ENCODE measurements at places on chromosomes 3 and 15.

- no peak for DNase-seq
Measured at GRCh38 chr3:171871392-171872274, 28.5 kb downstream of the TMEM212 start.

DNA sequence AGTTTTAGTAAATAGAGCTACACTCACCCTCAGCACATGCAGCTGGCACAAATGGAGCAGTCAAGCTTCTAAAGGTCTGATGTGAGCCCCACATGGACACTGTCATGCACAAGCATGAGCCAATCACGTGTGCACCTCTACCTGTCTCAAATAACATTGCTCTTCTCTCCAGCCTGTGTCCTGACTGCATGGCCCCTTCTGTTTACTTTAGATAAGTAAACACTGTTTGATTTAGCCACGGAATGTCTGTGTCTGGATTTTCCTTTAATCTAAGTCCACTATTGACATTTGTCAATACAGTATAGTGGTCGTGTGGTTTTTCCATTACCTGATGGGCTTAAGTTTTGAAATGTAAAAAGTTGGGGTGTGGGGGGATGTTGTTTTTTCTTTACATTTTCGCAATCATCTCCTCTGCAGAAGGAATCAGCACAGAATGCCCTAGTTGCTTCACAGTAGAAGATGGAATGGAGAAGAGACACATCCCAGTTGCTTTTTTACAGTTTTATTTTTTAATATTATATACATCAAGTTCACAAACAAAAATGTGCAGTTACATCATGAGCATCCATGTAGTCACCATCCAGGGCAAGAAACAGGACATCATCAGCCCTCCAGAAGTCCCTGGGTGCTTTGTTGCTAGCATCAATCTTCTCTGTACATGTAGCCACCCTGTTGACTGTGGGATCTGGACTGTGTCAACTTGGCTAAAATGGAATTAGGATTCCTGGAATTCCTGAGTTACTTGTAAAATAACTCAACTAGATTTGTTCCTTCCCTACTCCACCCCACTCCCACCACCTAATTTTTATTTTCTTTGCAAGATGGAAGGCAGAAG lies 146.1 kb downstream of the UACA start:
- DNase-seq: no peak

DNA sequence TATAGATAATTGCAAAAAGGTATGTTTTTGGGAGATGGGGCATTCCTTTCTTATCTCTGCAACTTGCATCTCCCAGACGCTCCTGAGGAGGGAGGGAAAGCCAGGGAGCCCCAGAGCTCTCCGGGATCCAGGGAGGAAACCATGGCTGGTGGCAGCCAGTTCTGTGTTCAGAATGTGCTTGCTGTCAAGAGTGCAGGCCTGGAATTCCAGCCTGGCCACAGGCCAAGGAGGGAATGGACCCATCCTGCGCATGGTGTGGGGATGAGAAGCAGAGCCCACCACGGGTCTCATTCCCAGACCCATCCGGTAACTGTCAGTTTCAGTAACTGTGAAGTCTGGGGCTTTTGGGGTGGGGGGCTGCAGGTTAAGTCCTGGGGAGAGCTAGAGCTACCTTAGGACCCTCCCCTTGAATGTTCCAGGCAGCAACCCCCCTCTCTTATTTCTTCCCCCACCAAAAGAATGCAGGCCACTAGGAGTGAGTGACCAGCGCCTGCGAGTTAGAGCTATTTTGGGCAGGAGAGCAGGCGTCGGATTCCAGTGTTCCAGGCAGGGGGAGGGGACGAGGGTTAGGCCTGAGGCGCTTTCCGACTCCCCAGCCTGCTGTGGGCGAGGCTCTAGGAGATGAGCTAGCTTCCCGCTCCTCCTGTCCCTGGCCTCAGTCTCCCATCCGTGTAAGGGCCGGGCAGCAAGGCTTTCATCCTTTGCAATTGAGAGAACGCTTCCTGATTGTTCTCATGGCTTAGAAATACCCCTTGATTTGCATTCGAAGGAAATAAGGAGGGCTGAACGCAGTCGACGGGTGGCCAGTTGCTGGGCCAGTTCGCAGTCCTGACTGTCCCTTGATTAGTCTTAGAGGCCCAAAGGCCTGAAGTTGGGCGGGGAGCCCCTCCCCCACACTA lies 781 bp upstream of the DAG1 start:
- DNase-seq: no peak

GRCh38 chr3:88142094-88142624 lies 7.6 kb upstream of the C3orf38 start:
- no peak for DNase-seq

DNA sequence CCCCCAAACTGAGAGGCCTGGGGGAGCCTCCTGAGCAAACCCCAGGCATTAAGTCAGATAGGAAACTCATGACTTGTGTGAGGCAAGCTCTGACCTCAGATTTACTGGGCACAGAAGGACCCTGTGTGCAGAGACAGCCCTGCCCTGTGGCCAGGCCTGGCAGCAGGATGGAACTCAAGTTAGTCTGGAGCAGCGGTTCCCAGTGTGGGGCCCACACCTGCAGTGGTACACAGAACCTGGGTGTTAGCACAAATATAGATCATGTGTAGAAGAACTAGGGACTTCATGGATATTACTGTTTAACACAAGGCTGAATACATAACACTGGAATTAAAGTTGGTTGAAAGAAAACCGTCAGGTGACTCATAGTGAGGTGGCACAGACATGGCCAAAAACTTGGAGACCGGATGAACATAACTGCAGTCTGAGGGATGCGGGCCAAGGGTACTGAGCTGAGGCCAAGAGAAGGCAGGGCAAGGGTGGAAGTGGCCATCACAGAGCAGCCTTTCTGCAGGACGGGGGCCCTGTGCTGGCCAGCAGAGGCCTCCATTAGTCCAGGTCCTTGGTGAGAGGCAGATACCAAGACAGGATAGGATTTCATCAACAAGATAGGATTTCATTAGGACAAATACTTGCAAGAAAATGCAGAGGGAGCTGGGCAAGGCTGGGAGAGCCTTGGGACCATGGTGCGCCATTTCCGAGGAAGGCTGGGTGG lies 40.9 kb downstream of the IRAK2 start:
- peak; percentile 82 for DNase-seq

DNA sequence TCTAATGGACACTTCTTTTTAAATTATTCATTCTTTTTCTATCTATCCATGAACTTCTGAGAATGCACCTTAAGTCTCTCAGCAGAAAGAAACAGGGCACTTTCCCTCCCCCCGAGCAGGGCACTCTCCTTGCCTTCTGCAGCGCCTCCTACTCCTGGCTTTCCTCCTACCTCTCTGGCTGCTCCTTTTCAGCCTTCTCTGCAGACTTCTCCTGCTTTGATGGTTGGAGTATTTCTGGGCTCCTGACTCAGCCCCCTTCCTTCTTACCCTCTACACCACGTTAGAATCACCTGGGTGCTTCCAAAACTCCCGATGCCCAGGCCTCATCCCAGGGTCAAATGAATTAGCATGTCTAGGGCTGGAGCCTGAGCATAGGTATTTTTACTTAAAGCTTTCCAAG lies 3.4 kb downstream of the SCN5A start:
- no peak for DNase-seq

GRCh38 chr3:120688121-120688520 lies 6.1 kb upstream of the HGD start:
- DNase-seq: peak; percentile 76

DNA sequence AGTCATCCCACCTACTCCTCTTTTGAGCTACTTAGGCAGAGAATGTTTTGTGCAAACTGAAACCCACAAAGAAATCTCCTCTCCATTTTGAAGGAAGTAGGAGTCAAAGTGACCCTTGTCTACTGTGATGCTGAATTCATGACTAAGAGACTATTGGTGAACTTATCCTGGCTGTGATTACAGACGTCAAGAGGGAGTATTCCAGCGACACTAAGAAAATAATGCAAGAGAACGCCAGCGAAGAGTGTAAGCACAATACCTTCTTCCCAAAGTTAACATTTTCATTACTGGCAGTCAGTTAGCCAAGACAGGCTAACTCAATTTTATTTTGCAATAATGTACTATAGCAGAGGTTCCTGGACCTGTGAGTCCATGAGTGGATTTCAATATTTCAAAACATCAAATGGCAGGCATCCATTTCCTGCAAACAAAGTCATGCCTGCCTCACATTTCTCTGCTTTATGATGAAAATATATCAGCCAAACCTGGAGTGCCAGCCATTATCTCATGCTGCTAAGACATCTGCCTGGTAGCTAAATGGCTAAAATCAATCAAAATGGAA lies 59.0 kb downstream of the CTNNB1 start:
- DNase-seq: no peak

GRCh38 chr3:87691109-87691508 lies 367.7 kb downstream of the CGGBP1 start:
- DNase-seq: no peak

DNA sequence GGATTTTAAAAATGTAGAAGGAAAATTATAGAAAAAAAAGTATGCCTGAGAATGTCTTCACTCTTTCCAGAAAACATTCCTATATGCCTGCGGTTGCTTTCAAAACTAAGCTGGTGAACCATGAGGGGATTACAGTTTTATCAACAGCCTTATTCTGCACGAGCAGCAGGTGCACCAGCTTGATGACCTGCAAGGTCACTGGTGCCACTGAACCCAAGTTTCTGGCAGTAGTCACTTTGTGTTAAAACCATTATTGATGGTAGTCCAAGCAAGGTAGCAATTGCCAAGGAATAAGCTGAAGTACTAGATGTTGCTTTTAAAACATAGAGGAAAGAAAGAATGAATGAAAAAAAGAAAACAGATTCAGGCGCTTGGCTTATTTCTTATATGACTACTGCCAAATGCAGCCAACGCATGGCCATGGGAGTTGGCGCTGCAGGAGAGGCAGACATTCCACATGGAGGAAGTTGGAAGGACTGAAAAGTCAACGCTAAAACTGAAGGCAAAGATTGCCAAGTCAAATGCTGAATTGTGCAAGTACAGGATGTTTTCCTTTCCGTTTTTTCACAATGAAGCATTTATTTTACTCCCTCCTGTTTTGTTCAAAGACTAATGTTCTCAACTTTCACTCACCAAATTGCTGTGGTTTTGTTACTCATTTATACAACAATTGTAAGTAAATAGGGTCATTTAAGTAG lies 601.4 kb downstream of the CADM2 start:
- DNase-seq: no peak

GRCh38 chr15:49877117-49877872 lies 241.7 kb downstream of the ATP8B4 start:
- DNase-seq: no peak

DNA sequence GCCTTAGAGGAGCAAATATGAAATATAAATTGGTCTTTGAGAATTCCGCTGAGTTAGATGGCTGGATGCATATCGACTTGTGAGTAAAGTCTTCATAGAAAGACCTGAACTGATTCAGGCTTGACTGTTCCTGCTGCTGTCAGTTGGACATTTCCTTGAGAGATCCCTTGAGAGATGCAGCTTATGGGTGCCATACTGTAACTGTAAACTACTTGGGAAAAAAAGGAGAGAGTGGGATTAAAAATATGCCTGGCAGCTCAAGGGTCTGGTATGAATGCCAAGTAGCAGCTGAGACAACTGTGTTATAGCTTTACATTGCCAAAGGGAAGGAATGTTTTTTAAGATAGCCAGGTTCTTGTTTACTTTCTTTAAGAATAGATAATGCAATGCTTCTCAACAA lies 926.6 kb downstream of the EPHA3 start:
- no peak for DNase-seq

GRCh38 chr15:74318376-74319137 lies 48.9 kb downstream of the CYP11A1 start:
- DNase-seq: no peak

- no peak for DNase-seq
Measured at GRCh38 chr3:12822725-12823373, 18.5 kb downstream of the RPL32 start.

- peak; percentile 84 for DNase-seq
Measured at GRCh38 chr15:85583923-85584390, 203.6 kb downstream of the AKAP13 start.

- no peak for DNase-seq
Measured at GRCh38 chr3:126991366-126992200, 8.7 kb downstream of the PLXNA1 start.

DNA sequence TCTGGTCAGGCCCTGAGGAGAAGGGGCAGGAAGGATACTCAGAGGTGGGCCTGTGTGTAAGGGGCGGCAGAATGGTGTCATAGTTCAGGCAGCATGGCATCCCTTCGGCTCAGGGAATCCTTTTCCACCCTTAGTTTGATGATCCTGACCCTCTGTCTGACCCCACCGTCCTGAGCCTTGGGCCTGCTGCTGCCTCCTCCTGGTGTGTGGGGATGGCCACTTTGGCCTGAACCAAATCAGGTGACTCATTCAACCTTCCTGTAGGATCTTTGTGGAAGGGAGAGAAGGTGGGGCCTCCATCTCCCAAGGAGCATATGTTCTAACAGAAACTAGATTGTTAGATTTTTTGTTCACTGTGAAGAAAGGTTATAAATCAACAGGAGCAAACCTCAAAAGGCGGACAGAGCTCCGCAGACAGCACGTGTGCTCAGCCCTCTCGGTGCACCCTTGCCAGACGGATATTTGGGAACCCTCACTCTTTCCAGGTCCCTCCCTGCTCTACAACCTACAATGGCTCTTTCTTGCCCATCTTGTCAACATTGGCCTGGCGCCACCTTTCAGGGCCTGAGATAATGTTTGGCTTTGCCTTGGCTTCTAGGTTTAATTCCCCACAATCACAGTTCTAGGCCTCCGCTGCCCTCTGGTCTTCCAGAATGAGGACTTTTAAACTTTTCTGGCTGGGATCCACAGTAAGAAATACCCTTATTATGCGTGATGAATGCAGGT lies 21.7 kb downstream of the THSD4 start:
- no peak for DNase-seq

- DNase-seq: no peak
Measured at GRCh38 chr3:150308481-150309256, 99.4 kb upstream of the TSC22D2 start.

DNA sequence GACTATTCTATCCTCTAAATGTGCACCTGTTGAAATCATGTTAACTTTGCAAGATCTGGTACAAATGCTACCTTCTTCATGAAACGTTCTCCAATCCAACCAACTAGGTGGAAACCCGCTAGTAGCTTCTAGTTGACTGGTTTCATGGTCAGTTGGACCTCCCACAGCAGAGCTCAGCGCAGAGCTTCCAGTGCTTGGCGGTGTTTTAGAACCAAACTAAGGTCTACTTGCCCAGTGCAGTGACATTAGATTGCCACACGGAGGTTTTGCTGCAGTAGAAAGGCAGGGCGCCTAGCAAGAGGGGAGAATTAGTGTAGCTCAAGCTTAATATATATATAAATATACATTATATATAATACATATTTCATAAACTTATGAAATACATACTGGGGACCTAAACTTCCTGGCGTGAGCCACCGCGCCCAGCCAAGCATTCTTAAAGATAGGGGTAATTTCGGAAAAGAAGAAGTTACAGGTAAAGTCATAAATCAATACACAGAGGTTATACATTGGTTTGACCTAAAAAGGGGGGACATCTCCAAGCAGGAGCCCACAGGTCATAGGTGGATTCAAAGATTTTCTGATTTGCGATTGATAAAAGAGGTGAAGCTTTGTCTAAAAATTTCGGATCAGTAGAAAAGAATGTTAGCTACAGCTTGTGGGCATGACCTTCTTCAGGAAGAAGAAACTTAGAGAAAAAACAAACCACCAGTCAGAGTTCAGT lies 2.1 kb upstream of the OXSR1 start:
- peak; percentile 13 for DNase-seq

DNA sequence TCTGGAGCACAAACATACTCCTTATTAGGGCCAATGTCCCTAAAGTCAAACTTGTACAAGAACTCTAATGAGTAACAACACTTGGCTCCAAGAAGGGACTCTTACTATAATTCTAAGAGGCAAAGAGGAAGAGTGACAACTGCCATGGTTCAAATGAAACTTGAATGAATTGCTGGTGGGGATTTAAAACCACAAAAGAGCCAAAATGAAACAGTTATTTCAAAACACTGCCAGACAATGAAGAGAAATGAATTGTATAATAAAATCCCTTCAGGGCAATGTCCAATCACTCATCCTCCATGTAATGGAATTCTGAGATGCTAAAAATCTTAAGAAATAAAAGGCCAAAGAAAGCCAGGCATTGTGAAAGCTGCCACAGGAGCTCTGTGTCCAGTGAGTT lies 14.2 kb downstream of the THRB start:
- no peak for DNase-seq
